ENCODE measurements at places on chromosomes 12 and 14.

GRCh38 chr12:68665016-68665569 is 21.7 kb upstream of the NUP107 start:
- no peak for DNase-seq

- peak; percentile 62 for DNase-seq
Observed at GRCh38 chr14:57865403-57866198, at the start of gene SLC35F4. TSS of gene SLC35F4 (minus strand) at chr14:57866092.

GRCh38 chr14:37583358-37584210 is 11.5 kb downstream of the FOXA1 start:
- DNase-seq = no peak

DNA sequence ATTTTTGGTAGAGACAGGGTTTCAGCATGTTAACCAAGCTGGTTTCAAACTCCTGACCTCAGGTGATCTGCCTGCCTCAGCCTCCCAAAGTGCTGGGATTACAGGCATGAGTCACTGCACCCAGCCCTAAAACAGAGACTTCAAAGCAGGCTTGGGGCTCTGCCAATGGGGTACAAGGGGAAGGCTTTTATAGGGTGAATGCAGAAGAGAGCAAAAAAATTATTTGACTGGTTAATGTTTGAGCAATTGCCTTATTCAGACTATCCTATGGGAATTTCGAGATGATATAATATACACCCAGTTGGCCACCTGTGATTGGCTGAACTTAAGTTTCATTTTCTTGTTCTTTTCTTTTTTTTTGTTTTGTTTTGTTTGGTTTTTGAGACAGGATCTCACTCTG is 31.5 kb upstream of the ACTN1 start:
- no peak for DNase-seq

- no peak for DNase-seq
Observed at GRCh38 chr12:1424674-1425395, 169.5 kb downstream of the FBXL14 start.

GRCh38 chr12:13103391-13104033 is at the start of gene GSG1:
TSS of gene GSG1 (minus strand) at chr12:13103667. CDS start at chr12:13103512, 155 bp downstream.
- no peak for DNase-seq

- no peak for DNase-seq
Observed at GRCh38 chr12:34350092-34351041, 328.1 kb downstream of the ALG10 start.

- no peak for DNase-seq
Observed at GRCh38 chr12:129331356-129332085, 478.2 kb downstream of the GLT1D1 start.

DNA sequence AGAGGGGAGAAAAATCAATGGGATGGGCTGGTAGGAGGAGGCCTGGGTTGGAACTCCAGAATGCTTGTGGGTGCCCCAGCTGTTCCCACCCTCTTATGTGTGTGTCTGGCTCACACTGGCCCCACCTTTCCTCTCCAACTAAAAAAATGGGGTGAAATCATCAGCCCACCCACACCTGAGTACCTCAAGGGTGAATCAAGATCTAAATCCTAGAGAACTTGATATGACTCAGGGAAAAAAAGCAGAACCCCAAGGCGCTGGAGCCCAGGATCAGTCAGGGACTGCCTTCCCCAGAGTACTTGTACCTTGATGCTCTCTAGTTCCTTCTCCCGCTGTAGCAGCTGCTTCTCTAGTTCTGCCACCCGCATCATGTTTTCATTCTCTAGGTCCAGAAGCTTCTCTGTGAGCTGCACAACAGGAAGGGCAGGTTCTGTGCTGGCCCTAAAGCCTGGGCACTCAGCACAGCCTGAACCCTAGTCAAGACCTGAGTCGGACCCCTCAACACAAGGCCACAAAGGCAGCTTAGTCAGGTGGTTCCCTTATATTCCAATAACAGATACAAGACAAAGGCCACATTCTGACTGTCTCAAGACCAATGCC is 29.7 kb downstream of the PRPF40B start:
- no peak for DNase-seq

GRCh38 chr12:64389154-64389553 is 1.4 kb downstream of the C12orf56 start:
- no peak for DNase-seq

DNA sequence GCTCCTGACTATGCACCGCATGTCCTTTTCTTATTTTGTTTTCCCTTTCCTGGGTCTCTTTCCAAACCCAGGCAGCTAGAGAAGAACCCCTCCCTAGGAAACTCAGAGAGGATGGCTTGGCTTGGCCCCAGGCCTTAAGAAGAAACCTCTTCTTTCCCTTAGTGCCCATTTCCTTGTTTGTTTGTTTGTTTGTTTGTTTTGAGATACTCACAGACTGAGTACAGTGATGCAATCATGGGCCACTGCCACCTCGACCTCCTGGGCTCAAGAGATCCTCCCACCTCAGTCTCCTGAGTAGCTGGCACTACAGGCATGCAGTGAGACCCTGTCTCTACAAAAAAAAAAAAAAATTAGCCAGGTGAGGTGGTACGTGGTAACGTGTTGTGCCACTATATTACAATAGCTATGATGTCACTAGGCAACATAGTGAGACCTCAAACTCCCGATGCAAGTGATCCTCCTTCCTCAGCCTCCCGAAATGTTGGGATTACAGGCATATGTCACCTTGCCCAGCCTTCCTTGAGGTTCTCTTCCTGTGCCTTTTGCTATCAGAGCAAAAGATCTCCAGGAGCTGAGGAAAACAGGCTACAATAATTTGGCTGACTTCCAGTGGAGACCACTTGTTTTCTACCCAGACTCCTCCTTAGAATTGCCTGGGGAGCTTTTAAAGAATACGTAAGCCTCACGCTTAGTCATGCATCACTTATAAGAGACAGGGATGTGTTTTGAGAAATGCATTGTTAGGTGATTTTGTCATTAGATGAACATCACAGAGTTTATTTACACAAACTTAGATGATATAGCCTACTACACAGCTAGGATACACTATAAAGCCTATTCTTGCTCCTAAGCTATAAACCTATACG is 34.5 kb upstream of the LGALS3 start:
- no peak for DNase-seq

GRCh38 chr12:109714141-109714912 is 702 bp downstream of the FAM222A start:
- DNase-seq = peak; percentile 67

DNA sequence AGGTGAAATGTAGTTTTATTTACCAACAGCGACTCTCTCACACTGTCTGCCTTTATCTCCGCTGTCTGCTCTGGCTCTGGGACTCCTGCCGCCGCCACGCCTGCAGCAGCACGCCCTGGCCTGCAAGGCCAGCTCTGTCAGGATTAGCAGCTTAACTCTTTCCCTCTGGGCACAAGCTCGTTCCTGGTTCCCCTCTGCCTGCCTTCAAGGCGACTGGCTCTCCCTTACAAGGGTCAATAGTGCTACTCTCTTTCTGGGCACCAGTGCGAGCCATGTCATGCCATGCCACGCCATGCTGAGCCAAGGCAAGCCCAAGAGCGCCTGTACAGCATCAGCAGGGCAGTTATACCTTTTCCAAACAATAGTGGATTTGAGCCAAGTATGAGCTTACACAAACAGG is 3.6 kb upstream of the CLEC2B start:
- DNase-seq = no peak

DNA sequence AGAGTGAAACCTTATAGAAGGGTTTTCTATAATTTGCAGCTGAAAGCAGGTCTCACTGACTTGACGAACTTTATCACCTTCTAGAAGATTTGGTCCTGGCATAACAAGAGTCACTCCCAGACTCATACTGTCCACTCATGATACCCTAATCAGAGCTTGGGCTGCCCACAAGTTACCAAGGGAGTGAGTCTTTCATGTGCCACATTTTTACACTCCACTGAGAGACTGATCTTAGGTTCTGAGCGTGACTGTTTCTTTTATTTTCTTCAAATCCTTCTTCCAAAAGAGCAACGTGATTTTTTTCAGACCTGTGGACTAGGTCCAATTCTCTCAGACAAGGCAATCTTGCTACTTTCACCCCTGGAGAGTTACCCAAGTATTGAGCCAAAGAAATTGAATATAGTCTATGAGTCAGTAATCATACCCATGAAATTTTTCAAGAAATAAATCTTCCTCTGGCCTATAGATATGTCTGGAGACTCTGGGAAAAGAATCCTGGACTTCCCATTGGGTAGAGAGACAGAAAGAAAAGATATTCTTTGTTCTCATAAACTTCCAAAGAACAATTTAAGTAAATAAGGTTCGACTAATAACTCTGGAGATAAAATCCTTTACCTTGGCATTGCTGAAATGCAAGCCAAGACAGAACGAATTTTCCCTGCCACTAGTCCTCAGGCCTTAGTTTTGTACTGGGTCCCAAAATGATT is 26.9 kb downstream of the SIX1 start:
- DNase-seq = no peak

DNA sequence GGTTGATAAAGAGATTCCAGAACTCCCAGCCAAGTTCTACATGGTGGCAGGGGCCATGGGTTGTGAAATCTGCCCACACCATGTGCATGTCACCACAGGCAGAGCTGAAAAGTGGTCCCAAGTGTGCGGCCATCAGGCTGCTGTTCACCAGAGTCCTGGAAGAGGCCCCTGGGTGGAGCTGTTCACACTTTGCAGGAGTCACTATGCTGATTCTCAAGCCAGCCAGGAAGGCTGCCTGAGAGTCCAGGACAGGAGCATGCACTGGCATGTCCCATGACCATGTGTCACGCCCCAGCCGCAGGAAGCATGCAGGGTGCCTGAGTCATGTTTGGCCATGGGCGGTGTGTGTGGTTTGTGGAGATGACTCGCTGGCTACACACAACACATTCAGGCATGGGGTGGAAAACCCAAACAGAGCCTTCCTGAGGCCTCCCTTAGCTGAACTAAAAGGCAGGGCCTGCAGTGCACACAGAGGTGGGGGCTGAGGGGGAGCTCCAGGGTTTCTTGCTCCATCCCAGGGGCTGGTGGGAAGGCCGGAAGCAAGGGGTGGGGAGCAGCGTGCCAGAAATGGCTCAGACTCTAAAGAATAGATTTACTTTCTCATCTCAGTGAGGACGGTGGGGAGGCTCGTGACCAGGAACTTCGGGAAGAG is 19.4 kb downstream of the ABCB9 start:
- peak; percentile 74 for DNase-seq

- DNase-seq = no peak
Observed at GRCh38 chr14:80981673-80982072, 26.3 kb downstream of the TSHR start.

GRCh38 chr14:47763188-47763854 is 87.9 kb upstream of the MDGA2 start:
- no peak for DNase-seq

- no peak for DNase-seq
Observed at GRCh38 chr14:89317051-89317691, 99.9 kb downstream of the FOXN3 start.

- DNase-seq = peak; percentile 86
Observed at GRCh38 chr14:38255673-38256532, at the start of gene CLEC14A. TSS of gene CLEC14A (minus strand) at chr14:38256093. CDS start at chr14:38256022, 71 bp downstream.

DNA sequence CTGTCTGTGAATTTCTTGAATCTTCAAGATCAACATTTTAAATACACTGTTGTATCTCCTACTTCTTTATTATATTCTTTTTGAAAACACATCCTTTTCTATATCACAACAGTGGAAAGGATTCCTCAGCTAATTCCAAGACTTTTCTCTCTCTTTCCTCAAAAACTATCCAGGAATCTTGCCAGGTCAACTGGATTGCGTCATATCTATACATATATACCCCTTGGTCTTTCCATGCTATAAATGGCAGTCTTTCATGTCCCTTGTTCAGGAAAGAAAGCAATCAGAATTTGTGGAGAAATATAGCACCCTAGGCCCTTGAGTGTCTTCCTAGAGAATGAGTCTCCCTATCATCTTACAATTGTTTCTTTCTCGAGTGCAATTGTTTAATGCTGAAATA is 149.0 kb downstream of the KCNA5 start:
- no peak for DNase-seq

- no peak for DNase-seq
Observed at GRCh38 chr12:124034297-124034696, 61.3 kb downstream of the ZNF664 start.

- peak; percentile 45 for DNase-seq
Observed at GRCh38 chr12:49121047-49121696, 10.0 kb downstream of the TUBA1B start.

- no peak for DNase-seq
Observed at GRCh38 chr12:60489071-60489470, 893.2 kb downstream of the SLC16A7 start.

- DNase-seq = peak; percentile 88
Observed at GRCh38 chr14:102539544-102540314, 30.2 kb upstream of the ANKRD9 start.

DNA sequence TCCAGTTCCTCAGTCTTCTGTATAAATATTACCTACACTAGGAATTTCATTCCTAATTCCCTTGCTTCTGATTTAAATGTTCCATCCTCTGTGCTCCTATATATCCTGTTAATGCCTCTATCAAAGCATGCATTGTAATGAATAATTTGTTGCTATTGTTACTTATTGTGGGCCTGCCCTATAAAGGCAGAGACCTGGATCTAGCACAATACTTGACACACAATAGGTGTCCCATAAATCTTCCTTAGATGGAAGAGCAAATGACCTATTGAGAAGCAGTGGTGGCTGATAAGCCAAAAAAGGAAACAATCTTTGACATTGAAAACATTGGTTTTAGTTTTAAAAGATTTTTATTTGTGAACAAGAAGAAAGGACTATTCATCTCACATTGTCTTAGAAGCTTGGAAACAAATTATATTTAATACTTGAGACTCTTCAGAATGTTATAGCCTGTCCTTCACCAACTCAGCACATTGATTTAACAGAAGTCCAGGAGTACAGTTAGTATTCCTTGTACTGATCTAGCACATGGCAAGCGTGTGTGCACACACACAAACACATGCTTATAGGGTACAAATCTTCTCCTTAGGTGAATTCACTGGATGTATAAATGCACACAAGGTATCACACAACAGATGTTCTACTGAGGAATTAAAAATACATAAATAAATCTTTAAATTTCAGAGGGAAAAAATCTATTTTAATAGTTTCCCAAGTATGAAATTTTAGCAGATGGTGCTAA is 135.9 kb downstream of the DUSP6 start:
- no peak for DNase-seq

GRCh38 chr14:88791629-88792472 is 902 bp downstream of the EML5 start:
- peak; percentile 19 for DNase-seq

DNA sequence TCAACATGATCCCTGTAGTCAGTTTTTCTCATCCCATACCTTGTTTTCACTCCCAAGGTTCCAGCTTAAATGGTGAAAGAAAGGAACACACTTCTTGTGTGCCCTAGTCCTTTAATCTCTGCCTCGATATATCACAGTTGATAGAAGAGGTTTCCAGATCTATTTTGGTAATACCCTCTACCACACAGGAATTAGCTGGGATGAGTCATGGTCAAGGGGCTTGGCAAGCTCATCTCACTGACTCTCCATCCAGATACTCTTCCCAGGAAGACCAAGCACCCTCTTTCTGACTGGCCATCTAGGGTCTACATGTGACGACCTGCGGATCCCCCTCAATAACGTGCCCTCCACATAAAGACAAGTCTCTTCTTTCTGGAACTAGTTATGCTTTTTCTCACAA is 277.9 kb downstream of the ITPR2 start:
- no peak for DNase-seq
